Neural crest cell (in vitro differentiated cells): ENCODE measurements at places on chromosomes 4 and X. TPM values are rescaled to one million over a fixed set of nuclear protein-coding genes. Genes with fewer than 3 reads are reported as not detected.

- no peak for DNase-seq
Measured at GRCh38 chr4:186984105-186984644, 260.5 kb upstream of the FAT1 start.

Gene HOPX
- not detected in 2 replicates for total RNA-seq

Gene ABRAXAS1
- total RNA-seq: 25.9 and 30.9 TPM in 2 replicates

DNA sequence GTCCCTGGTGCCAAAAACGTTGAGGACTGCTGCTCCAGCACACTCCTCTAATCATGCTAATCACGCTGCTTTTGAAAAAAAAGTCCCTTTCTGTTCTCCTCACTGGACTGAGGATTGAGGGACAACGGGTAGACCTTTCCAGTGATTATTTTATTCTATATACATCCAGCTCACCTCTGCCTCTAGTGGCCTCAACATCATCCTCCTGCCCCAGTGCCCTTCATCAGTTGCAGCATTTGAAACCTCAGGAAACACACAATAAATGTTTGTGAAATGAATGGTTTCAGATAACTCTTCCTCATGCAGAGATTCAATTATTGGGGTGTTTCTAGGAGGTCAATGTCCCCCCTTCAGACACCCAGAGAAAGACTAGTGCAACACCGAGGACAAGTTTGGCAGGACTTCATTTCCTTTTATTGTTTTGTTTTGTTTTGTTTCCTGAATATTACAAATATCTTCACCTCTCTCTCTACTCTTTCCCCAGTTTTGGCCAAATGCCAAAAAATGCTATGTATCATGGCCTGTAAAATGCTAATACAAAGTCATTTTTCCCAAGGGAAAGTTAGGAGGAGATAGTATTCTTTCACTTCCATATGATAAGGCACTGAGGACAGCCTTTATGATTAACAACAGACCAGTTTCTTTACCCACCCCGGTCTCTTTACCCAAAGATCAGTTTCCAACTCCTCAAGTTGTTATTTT, 460.1 kb upstream of the SLIT2 start:
- DNase-seq: no peak

Gene BMP3
- 0.34 and 0.40 TPM in 2 replicates for total RNA-seq

Gene HPSE
- total RNA-seq: 0.30 and 0.32 TPM in 2 replicates

- no peak for DNase-seq
Measured at GRCh38 chr4:7770224-7771050, 169.2 kb downstream of the AFAP1 start.
